ENCODE measurements at places on chromosomes 5 and 9.

GRCh38 chr5:133245191-133246052 is 193.6 kb downstream of the HSPA4 start:
- no peaks in the 10 kb centered on the region for H3K27me3 ChIP-seq
- no peak overlapping the region for H3K27ac ChIP-seq
- no peak overlapping the region for H3K4me3 ChIP-seq

- H3K4me1 ChIP-seq: no peaks in the 10 kb centered on the region
- H3K27me3 ChIP-seq: no peaks in the 10 kb centered on the region
- no peak for DNase-seq
- no peak overlapping the region for H3K4me3 ChIP-seq
Observed at GRCh38 chr5:129746876-129747275, 1.0 kb upstream of the MINAR2 start.

DNA sequence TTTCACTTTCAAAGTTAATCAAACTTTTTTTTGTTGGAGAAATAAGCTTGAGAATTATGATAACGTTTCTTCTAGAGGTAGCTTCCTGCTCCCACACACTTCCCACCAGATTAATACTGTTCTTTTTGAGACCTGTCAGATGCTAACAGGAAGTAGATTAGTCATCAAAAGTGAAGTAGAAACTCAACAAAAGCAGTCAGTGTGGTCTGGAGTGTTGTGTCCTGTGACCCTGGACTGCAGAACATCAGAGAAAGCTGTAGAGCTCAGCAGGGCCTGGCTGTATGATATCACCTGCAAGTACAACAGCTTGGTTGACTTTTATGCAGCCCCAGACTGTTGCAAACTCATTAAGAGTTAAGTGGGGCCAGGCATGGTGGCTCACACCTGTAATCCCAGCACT is 495.7 kb upstream of the CYLC2 start:
- no peak overlapping the region for H3K27ac ChIP-seq
- no peaks in the 10 kb centered on the region for H3K36me3 ChIP-seq
- H3K27me3 ChIP-seq: no peaks in the 10 kb centered on the region

- H3K27me3 ChIP-seq: no peaks in the 10 kb centered on the region
- H3K4me3 ChIP-seq: no peak overlapping the region
- DNase-seq: no peak
Observed at GRCh38 chr5:115806986-115807653, 9.3 kb downstream of the CDO1 start.

DNA sequence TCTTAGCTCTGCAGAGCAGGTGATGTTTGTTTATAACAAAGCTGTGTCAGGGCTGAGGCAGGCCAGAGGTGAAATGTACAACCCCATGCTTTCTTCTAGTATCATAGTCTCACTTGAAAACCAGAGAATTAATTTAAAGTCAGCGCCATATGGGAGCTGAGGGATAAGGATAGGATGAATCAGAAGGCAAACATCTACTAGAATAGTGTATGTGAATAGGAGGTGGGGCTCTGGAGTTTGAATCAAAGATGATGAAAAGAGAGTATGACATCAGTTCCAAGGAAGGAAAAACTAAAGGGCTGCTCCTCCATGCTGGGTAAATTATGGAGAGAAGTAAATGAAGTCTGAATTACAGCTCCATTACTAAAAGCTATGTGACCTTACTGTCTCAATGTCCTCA is 441.5 kb downstream of the RASEF start:
- no peak overlapping the region for H3K27ac ChIP-seq
- H3K4me3 ChIP-seq: no peak overlapping the region
- DNase-seq: no peak
- H3K27me3 ChIP-seq: peaks cover 1% of the 10 kb centered on the region
- H3K4me1 ChIP-seq: no peaks in the 10 kb centered on the region
- no peaks in the 10 kb centered on the region for H3K36me3 ChIP-seq

DNA sequence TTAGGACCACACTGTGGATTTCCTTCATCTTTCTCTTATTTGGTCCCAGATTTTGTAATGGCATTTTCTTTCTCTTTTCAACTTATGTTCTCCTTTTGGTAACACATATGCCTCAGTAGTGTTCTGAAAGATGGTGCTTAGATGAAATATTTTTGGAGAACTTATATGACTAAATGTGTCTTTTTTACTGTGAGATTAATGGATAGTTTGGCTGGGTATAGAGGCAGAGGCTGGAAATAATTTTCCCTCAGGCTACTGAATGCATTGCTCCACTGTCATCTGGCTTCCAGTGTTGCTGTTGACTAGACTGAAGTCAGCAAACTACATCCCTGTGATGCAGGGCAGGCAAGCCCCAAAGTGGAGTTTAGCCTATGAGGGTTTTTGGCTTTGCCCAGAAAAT is 450.9 kb downstream of the DMAC1 start:
- no peaks in the 10 kb centered on the region for H3K4me1 ChIP-seq
- H3K4me3 ChIP-seq: no peak overlapping the region
- H3K27me3 ChIP-seq: no peaks in the 10 kb centered on the region
- DNase-seq: no peak

DNA sequence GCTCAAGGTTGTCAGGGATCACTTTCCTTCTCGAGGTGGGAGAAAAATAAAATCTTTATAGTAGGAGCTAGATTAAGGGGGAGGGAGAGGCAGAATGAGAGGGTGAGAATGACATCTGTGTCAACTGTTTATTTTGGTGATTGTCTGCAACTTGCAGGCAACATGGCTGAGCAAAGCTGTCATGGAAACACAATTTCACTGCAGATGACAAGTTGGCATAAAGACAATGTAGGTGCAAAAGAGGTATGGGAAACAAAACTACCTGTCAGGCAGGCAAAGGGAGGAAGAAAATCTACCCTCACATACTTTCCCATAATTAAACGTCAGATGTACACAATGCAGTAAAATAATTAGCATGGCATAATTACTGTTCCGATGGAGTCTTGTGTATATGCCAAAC is 167.4 kb downstream of the SLIT3 start:
- H3K4me1 ChIP-seq: peaks cover 16% of the 10 kb centered on the region
- no peak overlapping the region for H3K4me3 ChIP-seq
- no peak overlapping the region for H3K27ac ChIP-seq
- DNase-seq: no peak
- no peaks in the 10 kb centered on the region for H3K27me3 ChIP-seq

- H3K4me3 ChIP-seq: no peak overlapping the region
- H3K4me1 ChIP-seq: no peaks in the 10 kb centered on the region
- no peak for DNase-seq
- H3K36me3 ChIP-seq: no peaks in the 10 kb centered on the region
Observed at GRCh38 chr5:112146323-112147226, 272.5 kb downstream of the EPB41L4A start.

DNA sequence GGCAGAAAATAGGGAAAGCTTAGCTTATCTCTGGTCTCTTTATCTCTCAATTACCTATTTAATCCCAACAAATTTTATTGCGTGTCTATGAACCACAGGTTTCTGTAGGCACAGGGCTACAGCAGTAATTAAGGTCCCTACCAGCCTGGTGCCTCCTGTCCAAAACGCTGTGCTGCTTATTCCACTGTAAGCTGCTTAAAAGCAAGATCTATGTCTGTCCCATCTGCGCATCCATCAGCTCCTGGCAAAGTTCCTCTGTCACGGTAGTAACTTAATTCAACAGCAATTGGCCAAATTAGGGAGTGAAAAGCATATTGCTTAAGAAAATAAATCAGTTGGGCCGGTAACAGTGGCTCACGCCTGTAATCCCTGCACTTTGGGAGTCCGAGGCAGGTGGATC is 235.8 kb upstream of the VLDLR start:
- no peaks in the 10 kb centered on the region for H3K36me3 ChIP-seq
- H3K4me3 ChIP-seq: no peak overlapping the region
- H3K27ac ChIP-seq: no peak overlapping the region
- no peak for DNase-seq

- no peaks in the 10 kb centered on the region for H3K27me3 ChIP-seq
- no peak for DNase-seq
- no peaks in the 10 kb centered on the region for H3K4me1 ChIP-seq
- H3K27ac ChIP-seq: no peak overlapping the region
- peaks cover 13% of the 10 kb centered on the region for H3K36me3 ChIP-seq
- H3K4me3 ChIP-seq: no peak overlapping the region
Observed at GRCh38 chr9:136424750-136425362, 14.4 kb downstream of the PMPCA start.

Measured in aorta (tissue), 5 donors.